ENCODE measurements at places on chromosomes 11 and 22.

- DNase-seq = no peak
Measured at GRCh38 chr11:134819041-134819440, 407.0 kb upstream of the B3GAT1 start.

DNA sequence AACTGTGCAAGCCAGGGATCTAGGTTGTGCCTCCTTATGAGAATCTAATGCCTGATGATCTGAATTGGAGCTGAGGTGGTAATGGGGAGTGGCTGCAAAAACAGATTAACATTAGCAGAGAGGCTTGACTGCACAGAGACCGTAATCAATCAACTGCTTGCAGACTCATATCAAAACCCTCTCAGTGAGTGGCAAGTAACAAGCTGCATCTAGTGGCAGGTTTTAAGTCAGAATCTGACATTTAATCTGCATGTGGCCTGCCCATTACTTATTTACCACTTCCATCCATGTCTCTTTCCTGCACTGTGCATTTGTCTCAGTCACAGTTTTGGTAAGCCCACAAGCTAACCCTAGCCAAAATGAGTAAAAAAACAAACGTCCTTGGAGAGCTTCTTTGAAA, 11.2 kb downstream of the C11orf58 start:
- DNase-seq = no peak

GRCh38 chr22:17117400-17117799, 3.8 kb downstream of the TMEM121B start:
- DNase-seq = no peak

DNA sequence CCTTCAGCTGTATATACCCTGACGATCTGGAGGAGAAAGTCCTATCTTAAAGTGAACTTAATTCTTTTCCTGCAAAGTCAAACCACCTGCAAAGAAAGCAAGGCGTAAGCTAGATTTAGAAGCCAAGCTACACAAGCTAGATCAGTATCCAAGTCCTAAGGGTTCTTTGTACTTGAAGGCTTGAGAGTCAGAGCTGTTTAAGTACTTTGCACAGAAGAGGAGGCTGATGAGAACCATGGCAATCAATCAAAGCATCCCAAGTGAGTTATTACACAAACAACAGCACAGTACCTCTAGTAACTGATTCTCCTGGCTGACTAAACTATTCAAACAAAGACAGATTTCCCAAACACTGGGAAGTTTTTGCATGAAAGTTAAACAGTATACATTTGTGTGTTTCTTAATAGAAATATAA, 1.9 kb downstream of the CDON start:
- DNase-seq = no peak

DNA sequence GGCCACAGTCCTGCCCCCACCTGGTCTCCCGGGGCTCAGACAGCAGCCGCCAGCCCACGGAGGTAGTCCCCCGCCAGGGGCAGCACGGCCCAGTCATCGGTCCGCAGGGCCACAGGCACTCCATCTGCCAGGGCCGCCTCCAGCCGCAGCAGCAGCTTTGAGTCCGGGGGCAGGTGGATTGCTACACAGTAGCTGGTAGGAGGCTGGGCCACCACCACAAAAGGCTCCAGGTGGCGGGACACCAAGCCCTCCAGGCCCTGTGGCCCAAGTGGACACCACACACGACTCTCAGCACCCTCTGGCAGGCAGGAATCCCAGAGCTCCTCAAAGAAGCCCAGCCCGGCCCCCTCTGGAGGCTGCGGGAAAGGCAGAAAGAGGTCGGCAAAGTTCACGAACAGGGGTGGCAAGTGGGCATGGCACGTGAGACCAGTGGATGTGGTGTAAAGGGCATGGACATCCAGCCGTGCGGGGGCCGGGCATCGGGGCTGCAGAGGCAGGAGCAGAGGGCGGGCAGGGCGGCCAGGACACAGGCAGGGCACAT, 2.9 kb downstream of the AP5B1 start:
- no peak for DNase-seq

- DNase-seq = no peak
Measured at GRCh38 chr22:45971408-45972028, 5.4 kb downstream of the WNT7B start.

- no peak for DNase-seq
Measured at GRCh38 chr11:2930704-2931419, 1.6 kb upstream of the PHLDA2 start.

- no peak for DNase-seq
Measured at GRCh38 chr11:18108254-18108653, 2.4 kb upstream of the SAAL1 start.

- DNase-seq = no peak
Measured at GRCh38 chr11:118529584-118530175, 1.3 kb upstream of the TMEM25 start.

DNA sequence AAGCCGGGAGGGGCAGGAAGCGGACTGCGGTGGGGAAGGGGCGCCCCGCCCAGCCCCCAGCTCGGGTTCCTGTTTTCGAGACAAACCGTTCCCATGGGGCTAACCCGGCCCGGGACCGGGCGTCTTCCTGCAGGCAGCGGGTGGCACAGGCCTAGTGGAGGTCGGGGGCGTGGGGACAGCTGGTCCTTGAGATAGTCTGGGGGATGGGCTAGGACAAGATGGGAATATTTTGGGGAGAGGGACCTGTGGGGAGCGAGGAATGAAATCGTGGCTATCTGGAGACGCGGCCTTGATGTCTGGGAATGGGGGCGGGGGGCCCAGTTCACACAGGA, 1.2 kb upstream of the RASGRP2 start:
- peak; percentile 41 for DNase-seq

DNA sequence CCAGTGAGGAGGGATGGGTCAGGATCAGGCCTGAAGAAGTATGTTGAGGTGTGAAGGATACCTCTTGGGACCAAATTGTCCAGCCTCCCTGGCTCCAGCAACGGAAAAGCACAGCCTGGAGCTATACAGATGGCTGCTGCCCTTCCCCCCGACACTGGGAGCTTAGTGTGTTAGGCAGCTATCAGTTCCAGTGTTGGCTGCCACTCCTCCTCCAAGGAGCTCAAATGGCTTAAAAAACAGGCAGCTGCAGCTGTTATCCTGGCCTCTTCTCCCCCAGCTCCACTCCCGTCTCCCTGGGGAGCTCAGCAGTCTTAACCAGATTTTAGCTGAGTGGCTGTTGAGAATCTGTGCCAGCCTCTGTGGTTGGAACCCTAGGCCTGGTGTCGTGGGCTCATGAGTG, 225.0 kb downstream of the JRKL start:
- DNase-seq = no peak

- no peak for DNase-seq
Measured at GRCh38 chr11:64366751-64367150, 7.8 kb downstream of the RPS6KA4 start.

Data from tibial nerve (tissue), 4 donors.